Activated CD4-positive, CD25-positive, alpha-beta regulatory T cell treated with anti-CD3 and anti-CD28 coated beads, Interleukin-2, amount 50 U/mL, for 72 hours (primary cell): ENCODE measurements at places on chromosomes 6 and 20.

- no peak for DNase-seq
Observed at GRCh38 chr6:148367411-148368024, 24.9 kb downstream of the SASH1 start.

- no peak for DNase-seq
Observed at GRCh38 chr20:57387945-57388371, 3.2 kb upstream of the RBM38 start.

- DNase-seq, result no peak
Observed at GRCh38 chr6:155505608-155505989, 50.0 kb upstream of the NOX3 start.

- DNase-seq, result no peak
Observed at GRCh38 chr6:99603421-99604165, 3.0 kb upstream of the PRDM13 start.
